Hematopoietic multipotent progenitor cell treated with erythropoietin and hydrocortisone succinate and interleukin-3 and kit ligand, for 17 days (in vitro differentiated cells): ENCODE measurements at places on chromosomes 3 and 15.

- no peak for DNase-seq
Observed at GRCh38 chr3:4656059-4656458, 162.9 kb downstream of the ITPR1 start.

- DNase-seq, result no peak
Observed at GRCh38 chr3:95522449-95522848, 1291.9 kb upstream of the EPHA6 start.

DNA sequence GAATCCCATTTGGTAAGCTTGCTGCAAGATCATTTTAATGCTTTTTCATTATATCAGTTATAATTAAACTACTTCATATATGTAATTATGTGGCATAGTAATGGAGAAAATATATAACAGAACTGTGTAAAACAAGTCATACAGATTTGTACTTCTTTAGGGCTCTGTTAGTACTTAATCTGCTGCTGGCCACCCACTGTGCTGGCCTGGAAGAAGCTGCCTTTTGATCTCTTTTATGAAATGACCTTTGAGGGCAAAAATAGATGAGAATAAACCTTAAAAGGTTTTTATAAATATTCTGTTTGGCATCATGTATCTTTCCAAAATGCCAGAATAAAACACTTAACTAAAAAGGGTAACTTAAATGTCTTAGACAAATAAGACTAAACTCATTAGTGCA lies 262.9 kb downstream of the ZIC1 start:
- no peak for DNase-seq

GRCh38 chr3:155302891-155303290 lies 9.4 kb upstream of the STRIT1 start:
- no peak for DNase-seq

DNA sequence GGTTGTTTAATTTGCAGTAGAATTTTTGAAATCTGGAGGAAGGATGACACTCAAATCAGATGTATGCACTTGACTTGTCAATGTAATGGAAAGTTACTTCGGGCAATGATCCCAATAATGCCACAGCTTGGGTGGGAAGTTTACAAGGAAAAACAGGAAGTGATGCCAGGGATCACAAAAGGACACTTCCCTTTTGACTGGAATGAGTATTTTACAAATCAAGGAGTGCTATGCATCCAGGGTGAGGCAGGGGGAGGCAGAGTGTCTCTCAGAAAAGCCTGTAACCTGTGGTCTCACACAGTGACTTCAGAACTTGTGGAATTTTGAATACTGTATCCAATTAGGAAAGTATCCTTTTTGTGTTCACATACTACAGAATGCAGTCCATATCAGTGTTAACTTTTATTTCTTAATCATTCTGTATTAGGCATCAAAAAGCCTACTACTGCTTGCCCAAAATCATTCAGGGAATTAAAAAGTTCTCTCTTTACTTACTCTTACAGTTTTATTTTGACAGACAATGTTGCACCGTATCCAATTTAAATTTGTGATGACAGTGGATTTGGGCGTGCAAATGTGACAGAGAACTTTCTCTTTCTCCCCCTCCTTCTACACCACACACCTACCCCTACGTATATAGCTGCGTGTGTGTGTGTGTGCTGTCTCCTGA lies 445.1 kb downstream of the MECOM start:
- no peak for DNase-seq

DNA sequence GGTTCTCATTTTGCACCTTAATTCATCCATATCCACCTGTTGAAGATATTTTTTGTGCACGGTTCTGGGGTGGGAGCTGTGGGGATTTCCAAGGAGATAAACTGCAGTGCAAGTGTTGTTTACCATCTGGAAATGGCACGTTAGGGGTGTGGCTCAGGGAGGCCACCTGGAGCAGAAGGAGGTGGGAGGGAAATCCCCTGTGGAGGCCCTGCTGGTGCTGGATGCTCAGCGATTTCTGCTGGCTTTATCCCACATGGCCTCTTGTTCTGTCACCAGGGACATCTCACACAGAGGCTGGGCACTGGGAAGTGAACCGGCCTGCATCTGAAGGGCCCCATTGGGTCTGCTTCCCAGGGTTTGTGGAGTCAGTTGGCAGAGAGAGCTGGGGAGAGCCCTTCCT lies 24.3 kb downstream of the TRPM1 start:
- DNase-seq, result no peak

GRCh38 chr3:109265295-109265694 lies 51.0 kb downstream of the DPPA2 start:
- no peak for DNase-seq

- DNase-seq, result no peak
Observed at GRCh38 chr15:39616731-39617455, 36.0 kb downstream of the THBS1 start.

DNA sequence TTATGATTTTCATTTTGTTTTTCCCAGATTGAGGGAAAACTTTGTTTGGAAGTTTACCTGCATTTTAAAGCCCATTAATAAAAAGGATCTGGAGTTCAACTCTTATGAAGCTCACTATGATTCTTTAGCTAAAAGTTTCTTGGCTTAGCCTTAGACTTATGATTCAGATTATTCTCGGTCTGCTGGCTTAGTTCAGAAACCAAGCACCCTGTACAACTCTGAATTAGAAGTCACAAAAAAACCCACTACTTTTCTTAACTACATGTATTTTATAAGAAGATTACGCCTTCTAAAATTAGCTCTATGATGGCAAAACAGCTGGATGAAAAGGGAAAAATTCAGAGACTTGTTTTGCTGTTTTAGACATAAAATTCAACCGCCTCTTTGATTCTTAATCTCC lies 14.3 kb upstream of the DENND4A start:
- DNase-seq, result peak; percentile 64

DNA sequence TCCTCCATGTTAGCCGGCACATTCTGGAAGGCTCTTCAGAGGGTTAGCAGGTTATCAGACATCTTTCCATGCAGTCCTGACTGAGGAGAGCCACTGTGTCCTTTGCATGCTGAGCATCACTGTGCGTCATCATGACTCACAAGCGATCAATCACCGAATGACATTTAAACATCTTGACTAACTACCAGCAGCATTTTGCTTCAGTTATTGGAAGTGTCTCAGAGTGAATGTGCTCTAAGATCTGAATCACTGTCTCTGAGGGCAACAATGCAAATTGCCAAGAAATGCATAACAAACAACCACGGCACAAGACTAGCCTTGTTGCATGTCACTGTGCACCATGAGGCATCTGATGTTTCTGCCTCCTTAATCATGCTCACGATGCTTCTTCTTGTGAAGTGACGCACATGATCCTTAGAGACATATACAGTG lies 18.3 kb upstream of the ATP8B4 start:
- no peak for DNase-seq

DNA sequence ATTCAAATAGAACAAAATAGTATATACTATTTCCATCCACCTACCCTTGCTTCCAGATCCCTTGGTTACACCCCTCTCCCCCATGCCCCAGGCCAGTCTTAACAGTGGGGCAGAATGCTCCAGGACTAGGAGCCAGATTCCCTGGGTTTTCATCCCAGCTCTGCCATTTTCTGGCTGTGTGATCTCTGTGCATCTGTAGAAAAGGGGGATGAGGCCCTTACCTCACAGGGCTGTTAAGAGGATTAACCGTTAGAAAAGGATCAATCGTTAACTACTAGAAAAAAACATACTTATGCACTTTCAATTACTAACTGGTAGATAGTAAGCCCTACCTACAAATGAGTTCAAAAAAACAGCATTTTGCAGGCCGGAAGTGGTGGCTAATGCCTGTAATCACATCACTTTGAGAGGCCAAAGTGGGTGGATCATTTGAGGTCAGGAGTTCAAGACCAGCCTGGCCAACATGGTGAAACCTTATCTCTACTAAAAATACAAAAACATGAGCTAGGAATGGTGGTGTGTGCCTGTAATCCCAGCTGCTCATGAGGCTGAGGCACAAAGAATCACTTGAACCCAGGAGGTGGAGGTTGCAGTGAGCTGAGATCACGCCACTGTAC lies 11.7 kb downstream of the EBLN2 start:
- no peak for DNase-seq

GRCh38 chr15:80437334-80437891 lies 33.2 kb downstream of the ARNT2 start:
- no peak for DNase-seq

DNA sequence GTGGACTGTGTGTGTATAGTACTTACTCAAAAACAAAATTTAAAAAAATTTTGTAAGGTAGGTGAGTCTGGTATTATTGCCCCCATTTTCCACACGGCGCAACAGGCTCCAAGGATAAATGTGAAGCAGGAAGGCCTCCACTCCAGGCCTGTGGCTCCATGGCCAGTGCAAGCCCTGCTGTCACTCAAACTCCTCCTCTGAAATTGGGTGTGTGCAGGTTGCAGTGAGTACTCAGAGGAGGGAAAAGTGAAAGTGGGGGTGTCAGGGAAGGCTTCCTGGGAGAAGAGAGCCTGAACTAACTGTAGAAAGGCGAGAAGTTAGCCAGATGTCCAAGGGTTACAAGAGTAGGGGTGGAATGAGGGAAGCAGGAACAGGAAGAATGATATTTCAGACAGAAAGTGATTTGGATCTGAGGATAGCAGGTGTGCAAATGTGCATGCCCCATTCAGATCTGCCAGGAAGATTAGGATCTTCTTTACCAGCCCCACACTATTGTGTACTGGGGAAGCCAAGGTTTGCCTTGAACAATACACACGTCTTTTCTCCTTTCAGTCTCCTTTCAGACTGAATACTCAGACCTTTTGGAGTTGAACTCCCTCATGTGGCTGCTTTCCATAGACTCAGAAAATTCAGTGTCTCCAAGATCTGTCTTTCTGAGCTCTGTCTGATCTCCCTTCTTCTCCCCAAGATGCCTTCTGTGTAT lies 48.7 kb upstream of the RYK start:
- DNase-seq, result no peak

DNA sequence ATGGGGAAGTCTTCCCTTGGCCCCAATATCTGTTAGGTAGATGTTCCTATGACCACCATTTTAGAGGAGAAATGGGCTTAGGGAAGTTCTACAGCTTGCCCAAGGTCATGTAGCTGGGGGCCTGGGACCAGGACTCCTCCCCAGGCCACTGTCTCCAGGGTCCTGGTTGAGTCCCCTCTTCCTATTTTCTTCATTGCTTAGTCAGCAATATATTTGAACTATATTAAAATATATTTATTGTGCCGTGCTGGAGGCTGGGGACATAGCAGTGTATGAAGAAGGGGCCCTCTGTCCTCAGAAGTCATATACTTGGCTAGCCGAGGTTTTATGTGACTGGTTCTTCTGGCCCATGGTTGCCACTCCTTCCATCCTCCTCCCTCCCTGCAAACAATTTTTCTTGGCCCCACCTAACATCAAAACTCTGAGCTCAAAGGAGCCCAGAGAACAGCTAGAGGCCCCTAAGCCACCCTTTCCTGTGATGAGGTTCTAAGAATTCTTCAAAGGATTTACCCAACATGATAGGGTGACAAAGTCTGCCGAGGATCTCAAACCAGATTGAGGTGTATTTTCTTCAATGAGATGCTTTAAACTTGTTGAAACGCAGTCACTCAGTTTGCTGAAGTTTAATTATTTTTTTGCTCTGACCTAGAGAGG lies 121.2 kb upstream of the RASGRP1 start:
- no peak for DNase-seq

GRCh38 chr3:44476181-44476611 lies 1.3 kb downstream of the ZNF445 start:
- no peak for DNase-seq

- DNase-seq, result no peak
Observed at GRCh38 chr15:70219256-70219895, 121.7 kb upstream of the TLE3 start.

GRCh38 chr3:126548556-126549466 lies 9.9 kb downstream of the C3orf22 start:
- DNase-seq, result no peak

DNA sequence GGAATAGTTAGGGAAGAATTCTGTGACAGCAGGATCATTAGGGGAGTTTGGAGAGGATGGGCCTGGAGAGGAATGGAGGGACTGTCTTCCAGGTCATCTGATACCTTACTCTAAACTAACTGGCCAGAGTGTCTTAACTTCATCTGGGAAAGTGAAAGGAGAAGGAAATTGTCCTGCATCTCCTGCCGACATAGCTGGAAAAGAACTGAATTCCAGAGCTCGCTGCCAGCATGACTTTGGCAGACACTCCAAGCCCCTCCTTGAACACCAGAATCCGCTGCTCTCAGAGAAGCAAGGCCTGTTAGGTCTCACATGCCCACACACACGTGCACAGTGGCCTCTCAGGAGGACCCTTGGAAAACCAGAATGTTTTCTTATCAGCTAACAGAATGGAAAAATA lies 10.5 kb downstream of the ABI3BP start:
- DNase-seq, result no peak

GRCh38 chr15:27831384-27832236 lies 267.5 kb downstream of the OCA2 start:
- no peak for DNase-seq

- DNase-seq, result no peak
Observed at GRCh38 chr3:55516392-55517030, 29.4 kb upstream of the WNT5A start.

DNA sequence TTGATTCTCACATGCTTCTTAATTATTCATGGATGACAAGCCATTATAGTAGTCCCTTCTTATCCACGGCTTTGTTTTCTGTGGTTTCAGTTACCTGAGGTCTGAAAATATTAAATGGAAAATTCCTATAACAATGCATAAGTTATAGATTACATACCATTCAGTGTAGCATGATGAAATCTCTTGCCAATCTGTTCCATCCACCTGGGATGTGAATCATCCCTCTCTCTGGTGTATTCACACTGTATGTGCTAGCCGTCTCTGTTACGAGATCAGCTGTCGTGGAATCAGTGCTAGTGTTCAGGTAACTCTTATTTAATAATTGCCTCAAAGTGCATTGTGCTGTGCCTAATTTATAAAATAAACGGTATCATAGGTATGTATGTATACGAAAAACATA lies 5.2 kb downstream of the WDR5B start:
- no peak for DNase-seq

DNA sequence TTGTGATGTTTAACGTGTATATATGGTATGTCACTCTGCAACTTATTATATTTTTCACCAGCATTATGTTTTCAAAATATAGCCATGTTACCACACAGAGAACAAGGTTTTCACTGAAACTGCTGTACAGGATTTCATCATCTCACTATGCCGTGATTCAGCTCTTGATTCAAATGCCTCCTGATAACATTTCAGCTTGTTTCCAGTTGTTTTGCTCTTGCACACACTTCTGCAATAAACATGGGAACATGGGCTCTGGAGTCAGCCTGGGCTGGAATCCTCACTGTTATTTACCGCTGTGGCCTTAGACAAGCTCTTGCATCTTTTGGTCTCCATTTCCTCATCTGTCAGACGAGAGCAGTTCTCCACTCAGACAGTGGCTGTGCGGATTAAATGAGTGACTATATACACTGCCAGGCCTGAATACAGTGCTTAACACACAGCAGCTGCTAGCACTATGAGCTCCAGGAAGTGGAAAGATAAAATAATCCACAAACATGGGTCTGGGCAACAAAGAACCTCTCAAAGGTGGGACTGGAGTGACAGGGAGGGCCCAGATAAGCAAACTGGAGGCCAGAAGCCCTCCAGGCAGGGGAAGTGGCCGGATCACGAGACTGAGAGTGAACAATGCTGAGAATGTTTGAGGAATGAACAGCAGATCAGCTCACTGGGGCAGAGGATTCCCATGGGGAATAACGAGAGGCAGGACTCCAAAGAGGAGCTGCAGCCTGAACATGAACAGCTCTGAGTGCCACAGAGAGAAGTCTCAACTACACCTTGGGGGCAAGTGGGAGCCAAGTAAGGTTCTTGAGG lies 17.7 kb downstream of the NTRK3 start:
- DNase-seq, result no peak

- DNase-seq, result no peak
Observed at GRCh38 chr3:50205413-50206276, 574 bp downstream of the SLC38A3 start.

- DNase-seq, result no peak
Observed at GRCh38 chr3:187978433-187979011, 175.4 kb upstream of the LPP start.

GRCh38 chr15:59516655-59517461 lies 78.9 kb downstream of the FAM81A start:
- no peak for DNase-seq
